ENCODE measurements at places on chromosomes 1 and 21.
A peak's percentile ranks its signal among the peaks of the same experiment; 100 is the strongest.

DNA sequence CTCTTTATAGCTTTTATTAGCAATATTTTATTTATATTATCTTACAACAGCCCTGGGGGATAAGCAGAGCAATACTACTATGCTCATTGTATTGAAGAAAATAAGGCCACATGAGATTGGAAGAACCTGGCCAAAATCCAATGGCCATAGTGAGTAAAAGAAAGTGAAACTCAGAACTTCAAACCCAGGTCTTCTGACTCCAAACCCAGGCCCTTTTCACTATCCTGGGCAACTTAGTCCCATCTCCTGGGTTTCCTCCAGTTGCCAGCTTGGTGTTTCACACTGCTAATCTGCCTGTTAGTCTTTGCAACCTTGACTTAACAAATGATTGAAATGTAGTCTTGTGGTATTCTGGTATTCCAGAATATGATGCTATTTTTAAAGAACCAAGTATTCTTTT, 22.4 kb upstream of the EXO1 start:
- DNase-seq = no peak

- DNase-seq = no peak
Observed at GRCh38 chr1:235843461-235843961, 23.2 kb downstream of the LYST start.

DNA sequence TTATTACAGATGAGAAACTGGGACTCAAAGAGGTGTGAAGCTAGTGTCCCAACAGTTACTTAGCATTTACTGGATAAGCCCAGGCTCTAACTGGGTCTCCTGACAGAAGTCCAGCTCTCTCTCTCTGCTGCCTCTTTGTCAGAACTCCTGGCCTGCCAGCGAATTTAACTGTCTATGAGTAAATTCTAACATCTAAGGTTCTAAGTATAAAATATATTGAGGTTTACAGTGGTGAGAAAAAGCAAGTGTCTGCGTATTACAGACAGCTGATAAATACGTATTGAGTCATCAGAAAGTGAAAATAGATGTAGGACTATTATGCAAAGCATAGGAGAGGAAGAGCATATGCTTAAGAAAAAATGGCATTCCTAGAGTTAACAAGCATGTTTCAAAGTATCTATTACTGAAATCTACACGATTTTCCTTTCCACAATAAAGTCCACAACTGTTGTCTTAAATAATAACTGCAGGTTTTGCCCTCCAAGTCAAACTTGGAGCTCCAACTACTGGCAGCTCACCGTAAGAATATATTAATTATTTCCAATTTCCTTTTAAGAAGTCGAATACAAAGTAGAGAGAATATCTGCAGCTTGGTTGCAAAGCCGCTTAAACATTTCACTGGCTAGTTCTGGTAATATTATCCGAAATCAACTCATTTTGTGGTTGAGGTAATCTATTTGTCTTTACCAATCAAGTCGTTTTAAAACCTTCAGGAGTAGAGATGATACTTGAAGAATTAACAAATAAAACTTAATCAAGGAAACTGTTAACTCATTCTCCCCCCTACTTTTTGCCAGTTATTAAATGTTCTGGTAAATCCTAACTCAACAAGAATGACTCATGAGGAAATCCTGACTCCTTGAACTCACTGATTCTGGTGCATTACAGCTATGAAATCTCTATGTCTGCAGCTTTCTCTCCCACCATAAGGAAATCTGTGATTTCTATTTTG, 1.4 kb upstream of the RGS2 start:
- no peak for DNase-seq

GRCh38 chr1:201064806-201065205, 41.3 kb upstream of the KIF21B start:
- DNase-seq = no peak

GRCh38 chr1:39910263-39910662, 8.5 kb upstream of the MYCL start:
- DNase-seq = no peak

GRCh38 chr1:58754683-58755467, 29.0 kb downstream of the JUN start:
- no peak for DNase-seq

DNA sequence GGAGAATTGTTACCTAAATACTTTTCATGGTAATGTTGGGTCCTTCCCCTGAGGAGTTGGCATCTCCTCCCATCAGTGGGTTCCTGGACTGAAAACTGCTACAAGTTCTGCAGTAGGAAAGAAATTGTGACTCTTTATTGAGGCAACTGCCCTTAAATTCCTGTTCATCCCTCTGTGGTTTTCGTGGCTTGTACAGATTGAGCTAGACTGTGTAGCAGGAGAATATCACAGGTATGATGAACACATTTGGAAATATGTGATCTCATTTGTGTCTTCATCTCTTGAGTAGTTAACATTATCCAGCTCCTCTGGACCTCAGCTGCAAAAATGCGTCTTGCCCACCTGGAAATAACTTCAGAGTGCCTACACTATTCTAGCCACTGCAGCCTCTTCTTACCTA, 390.6 kb downstream of the PTPRC start:
- DNase-seq = no peak

GRCh38 chr1:25675729-25676476, 59.3 kb downstream of the MAN1C1 start:
- no peak for DNase-seq

DNA sequence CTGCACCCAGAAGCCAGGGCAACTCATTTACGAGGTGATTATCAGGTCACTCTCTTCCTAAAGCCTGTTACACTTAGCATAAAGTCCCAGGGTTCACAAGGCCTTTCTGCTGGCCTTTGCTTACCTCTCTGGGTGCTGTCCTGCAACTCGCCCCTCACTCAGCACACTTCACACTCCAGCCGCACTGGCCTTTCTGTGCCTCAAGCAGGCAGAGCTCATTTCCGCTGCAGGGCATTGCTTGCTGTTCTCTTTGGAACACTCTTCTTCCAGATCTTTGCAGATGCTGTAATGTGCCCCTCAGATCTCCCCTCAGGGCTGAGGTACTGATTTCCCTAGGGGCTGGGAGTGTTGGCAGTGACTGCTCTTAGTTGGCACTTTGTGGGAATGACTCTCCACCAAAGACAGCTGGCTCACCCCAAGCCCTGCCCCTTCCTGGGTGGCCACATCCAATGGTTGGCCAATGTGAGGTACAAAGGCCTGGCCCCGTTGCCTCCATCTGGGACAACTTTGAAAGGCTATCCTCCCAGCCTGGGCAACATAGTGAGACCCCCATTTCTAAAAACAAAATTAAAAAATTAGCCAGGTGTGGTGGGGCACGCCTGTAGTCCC, 50.8 kb upstream of the SSBP3 start:
- DNase-seq = no peak

GRCh38 chr1:53378932-53379661, 51.2 kb upstream of the LRP8 start:
- no peak for DNase-seq

DNA sequence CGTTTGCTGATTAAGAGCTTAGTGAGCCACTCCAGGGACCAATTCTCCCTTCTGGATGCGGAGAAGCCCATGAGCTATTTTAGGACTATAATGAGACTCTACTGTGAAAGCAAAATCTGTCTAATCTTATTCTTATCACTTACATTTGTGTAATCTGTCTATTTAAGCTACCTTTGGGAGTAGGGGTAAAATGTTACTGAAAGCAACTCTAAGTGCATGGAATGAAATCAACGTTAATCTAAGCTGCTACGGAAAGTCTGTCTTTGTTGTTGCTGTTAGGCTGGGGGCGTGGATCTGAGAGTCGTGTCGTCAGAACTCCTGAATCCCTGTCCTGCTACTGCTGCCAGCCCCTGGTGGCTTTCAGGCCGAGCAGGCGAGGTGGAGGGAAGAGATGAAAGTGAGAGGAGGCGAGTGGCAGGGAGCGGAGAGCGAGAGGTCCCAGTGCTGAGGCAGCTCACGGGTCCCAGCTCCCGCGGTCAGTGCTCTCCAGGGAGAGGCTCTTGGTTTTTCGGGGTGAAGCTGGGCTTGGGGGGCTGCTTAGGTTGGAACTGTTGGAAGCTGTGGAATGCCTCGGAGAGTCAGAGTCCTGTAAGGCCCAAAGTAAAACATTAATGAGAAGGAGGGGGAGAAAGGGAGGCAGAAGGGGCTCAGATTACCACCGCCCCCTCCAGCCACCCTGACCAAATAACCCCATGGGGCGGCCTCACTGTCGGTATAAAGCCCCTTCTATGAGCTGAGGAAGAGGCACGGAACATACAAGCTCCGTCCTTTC, 53.9 kb downstream of the COQ8A start:
- DNase-seq = no peak

DNA sequence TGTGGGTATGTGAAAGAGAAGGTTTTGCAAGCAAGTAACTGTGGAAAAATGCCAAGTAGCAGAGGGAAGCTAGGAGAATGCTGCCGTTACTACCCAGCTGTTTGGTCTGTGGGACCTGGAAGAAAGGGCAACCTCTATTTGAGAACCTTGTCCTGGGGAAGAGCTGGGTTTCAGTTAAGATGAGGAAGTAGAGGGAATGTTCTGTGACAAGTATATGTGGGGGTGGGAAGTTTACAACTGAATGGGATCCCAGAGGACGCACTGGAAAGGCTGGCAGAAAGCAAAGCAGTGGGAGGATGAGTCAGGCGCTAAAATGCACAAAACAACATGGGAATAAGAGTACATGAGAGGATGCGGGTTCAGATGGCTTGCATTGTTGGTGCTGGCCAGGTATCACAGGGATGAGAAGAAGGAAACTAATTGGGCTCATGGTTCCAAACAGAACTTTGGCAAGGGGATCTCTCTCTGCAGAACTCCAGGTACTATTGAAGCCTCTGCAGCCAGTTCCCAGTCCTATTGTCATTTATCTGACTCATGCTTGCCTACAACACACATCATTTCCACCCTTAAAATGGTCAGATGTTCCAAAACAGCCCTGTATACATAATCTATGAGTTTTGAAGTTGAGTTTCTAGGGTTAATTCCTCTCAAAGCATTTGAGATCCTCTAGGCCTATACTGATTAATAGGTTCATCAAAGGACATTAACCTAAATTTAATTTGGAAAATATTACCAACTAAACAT, 88.5 kb upstream of the VAV3 start:
- DNase-seq = peak; percentile 84

- DNase-seq = no peak
Observed at GRCh38 chr1:6082430-6082971, 36.8 kb downstream of the KCNAB2 start.

DNA sequence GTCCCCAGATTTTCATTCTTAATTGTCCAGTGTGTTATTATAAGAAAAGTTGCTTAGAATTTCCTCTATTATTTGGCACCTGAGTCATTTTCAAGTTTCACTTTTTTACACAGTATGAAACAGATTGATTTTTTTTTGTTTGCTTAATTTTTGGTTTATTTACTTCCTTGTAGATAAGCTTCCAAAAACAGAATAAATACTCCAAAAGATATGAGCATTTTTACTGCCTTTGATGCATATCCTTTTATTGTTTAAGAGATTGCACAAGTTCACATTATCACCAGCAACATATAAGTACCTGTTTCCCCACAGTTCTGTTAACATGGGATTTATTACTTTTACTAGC, 36.3 kb upstream of the AHCYL1 start:
- DNase-seq = no peak

DNA sequence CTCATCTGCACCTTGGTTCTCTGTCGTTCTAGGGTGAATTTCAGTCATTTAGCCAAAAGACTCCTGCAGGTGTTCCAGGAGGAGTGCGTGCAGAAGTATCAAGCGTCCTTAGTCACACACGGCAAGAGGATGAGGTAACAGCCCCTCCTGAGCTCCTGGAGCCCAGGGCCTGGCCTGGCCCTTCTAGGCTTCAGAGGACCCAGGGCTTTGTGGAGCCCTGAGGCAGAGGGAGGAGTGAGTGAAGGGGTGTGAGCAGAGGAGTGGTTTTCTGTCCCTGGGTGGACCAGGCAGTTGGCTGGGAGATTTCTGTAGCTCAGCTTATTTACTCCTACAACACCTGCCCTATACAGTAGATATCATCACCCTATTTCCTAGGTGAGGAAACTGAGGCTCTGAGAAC, 15.7 kb upstream of the RASSF5 start:
- no peak for DNase-seq

DNA sequence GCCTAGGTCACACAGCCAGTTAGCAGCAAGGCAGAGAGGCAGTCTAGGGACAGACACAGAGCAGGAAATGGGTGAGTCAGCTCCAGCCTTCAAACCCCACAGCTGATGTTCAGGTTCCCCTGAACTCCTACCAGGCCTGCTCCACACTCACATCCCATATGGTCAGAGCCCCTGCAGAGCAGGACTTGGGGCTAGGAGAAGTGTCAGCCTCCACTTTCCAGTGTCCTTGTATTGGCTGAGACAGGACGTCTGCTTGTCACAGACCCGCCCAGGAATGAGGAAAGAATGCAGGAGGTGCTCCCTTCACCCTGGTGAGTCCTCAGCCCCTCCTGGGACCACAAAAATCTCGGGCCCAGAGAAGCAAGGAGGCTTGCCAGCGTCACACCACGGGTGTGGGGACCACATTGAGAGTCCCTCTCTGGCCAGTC, 92.5 kb downstream of the LACTBL1 start:
- no peak for DNase-seq

- DNase-seq = no peak
Observed at GRCh38 chr1:60731321-60731720, 351.0 kb upstream of the NFIA start.

DNA sequence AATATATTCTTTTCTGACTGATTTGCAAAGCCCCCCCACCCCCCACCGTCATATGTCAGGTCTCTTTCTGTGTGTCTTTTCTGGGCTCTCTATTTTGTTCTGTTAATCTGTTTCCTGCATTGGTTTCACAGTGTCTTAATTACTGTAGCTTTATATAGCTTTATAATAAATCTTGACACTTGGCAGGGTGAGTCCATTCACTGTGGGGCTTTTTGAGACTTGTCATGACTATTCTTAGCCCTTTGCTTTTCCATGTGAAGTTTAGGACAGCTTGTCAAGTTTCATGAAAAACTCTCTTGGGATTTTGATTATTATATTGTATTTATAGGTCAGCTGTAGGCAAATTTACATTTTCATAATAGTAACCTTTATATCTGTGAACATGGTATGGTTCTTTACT, 50.4 kb downstream of the MIGA1 start:
- no peak for DNase-seq

- DNase-seq = peak; percentile 88
Observed at GRCh38 chr1:116514708-116515525, 55.9 kb downstream of the CD58 start.

GRCh38 chr1:43507296-43508295, 23.1 kb upstream of the PTPRF start:
- no peak for DNase-seq

GRCh38 chr1:105072850-105073249, 1323.2 kb downstream of the AMY1C start:
- no peak for DNase-seq

DNA sequence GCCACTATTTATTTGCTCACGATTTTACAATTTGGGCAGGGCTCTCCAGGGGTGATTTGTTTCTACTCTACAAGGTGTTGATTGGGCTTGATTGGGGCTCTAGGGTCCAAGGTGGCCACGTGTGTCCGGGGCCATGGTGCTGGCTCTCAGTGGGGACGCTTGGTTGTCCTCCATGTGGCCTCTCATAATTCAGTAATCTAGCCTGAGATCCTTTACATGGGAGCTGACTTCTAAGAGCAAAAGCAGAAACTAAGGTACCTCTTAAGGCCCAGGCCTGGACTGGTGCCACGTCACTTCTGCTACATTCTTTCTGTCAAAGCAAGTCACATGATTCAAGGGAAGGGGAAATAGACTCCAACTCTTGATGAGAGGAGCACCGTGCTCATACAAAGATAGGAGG, 8.1 kb upstream of the PSRC1 start:
- no peak for DNase-seq

- no peak for DNase-seq
Observed at GRCh38 chr1:40058453-40059337, 18.2 kb downstream of the CAP1 start.

- no peak for DNase-seq
Observed at GRCh38 chr1:110356379-110356778, 17.2 kb downstream of the RBM15 start.

All from HL-60 (cell line).